ENCODE measurements at places on chromosomes 11 and 22.

- DNase-seq = peak; percentile 48
These were observed 21.1 kb downstream of the SERPINH1 start for GRCh38 chr11:75582895-75583717.

DNA sequence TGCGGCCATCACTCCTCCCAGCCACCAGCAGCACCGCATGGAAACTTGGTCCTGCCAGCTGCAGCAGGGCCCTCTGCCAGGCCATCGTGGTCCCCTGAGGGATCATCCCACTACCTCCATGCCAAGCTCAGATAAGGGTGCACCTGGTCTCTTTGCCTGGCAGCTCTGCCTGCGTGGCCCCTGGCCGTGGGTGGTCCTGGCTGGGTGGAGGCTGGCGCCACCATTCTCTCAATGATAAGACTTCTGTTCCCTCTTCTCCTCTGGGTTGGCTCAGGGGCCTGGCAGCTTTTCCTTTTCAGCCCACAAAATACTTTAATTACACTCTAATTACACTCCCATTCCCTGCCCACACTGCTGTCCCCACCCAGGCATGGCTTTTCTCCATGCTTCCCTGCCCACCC lies 26.8 kb upstream of the TSKU start:
- DNase-seq = no peak

DNA sequence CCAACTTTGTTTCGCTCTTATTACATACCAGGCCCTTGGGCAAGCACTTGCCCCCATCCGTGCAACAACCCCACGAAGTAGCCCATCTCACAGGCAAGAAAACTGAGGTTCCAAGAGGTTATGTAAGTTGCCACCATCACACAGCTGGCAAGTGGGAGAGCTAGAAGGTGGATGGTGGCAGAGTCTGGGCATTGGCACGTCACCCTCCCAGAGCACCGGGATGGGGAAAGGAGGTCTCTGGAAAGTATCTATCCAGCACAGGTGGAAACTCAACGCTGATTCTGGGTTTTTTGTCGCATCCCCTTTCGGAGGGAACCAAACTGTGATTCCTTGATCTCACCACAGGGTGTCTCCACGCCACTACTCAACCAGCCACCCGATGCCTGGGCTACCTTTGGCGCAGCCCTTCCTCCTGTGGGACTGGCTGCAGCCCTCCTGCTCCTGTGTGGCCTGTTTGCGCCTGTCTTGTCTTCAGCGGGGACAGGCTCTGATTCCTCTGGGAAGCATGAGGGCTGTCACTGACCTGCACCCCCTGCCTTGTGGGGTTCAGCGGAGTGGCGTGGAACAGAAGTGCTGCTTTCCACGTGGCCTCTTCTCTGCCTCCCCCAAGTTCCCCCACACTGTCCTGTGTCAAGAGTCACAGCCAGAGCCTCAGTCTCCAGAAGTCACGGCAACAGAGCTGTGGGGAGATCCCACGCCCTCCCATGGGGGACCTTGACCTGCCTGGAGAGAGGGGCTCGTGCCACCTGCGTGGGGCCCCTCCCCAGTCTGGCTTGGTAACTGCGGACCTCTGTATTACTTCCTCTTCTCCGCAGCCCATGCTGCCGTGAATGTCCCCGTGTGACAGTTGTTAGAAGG lies 34.4 kb upstream of the TRIM29 start:
- DNase-seq = peak; percentile 68

- no peak for DNase-seq
These were observed 14.7 kb upstream of the ZNF280A start for GRCh38 chr22:22534604-22535415.

- no peak for DNase-seq
These were observed 4.2 kb downstream of the ABCC8 start for GRCh38 chr11:17472467-17472866.

DNA sequence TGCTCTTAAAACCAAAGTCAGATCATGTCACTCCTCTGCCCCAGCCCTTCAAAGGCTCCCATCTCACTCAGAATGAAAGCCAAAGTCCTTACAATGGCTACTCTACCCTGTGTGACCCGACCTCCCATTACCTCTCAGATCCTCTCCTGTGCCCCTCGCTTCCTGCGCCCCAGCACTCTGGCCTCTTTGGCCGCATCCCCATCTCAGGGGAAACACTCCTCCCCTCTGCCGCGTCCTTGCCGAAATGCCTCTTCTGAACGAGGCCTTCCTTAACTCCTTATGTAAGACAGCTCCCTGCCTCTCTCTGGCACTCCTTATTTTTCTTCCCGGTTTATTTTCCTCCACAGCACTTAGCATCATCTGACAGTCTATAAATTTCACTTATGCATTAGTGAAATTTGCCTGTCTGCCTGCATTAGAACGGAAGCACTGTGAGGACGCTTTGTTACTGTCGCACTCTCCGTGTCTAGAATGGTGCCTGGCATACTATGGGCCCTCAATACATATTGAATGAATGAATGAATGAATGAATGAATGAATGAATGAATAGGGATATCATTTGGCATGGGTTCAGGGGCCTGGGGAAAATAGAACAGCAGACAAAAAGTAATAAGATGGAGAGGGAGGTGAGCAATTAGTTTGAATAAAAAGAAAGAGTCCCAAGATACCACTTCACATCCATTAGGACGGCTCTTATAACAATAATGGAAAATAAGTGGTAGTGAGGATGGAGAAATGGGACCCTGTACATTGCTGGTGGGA lies 137.8 kb downstream of the CEP164 start:
- no peak for DNase-seq

DNA sequence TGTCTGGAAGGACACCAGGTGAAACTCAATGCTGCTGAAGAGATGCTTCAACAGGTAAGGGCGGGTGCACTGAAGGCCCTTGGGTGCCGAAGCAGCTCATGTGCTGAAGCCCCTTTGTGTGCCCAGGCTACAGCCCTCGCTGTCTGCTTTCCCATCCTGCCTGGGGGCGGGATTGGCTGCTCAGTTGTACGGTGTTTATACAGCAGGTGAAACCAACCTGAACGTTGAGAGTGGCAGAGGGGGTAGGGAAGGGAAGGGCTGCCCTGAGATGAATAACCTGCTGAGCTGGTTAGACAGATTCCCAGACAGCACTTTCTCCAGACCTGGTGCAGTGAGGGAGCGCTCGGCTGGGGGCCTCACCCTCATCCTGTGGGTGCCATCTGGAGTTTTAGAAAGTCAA lies 75.7 kb downstream of the CYB5R2 start:
- DNase-seq = no peak

DNA sequence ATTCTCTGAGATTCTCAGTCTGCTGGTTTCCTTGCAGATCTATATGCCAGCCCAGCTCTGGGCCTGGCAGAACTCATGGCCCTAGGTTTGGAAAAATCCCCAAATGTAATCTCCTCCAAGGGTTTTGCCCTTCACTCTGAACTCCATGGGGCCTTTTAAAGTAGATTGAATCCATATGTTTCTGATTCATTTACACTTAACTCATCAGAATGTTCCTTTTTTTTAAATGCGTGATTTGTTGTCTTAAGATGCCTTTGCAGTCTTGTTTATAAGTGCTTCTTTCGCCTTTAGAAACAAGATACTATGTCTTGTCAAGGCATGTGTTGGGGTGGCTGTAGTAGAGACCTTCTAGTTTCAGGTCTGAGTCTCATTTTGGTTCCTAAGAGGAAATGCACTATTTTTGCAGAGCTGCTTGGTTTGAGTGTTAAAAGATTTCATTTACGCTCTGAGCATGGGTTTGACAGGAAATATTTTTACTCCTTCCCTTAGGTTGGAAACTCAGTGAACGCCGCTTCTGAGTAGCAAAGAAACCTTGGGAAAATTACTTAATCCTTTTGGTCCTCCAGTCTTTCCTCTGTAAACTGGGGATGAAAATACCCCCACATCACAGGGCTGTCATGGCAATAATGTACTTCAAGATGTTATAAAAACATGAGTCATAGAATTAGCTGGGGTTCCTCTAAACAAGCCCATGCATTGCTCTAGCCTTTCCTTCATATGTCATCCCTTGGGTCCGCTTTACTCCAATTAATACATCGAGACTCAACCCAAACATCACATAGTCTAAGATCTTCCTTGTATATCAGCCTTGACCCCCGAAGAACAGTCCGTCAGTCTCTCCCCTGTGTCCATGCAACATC lies 83.5 kb downstream of the SNX19 start:
- no peak for DNase-seq

- DNase-seq = no peak
These were observed 118.4 kb upstream of the CTSC start for GRCh38 chr11:88455974-88456373.

GRCh38 chr11:45272701-45273100 lies 13.4 kb downstream of the SYT13 start:
- no peak for DNase-seq

GRCh38 chr11:16402654-16403447 lies 46.5 kb upstream of the SOX6 start:
- DNase-seq = no peak

DNA sequence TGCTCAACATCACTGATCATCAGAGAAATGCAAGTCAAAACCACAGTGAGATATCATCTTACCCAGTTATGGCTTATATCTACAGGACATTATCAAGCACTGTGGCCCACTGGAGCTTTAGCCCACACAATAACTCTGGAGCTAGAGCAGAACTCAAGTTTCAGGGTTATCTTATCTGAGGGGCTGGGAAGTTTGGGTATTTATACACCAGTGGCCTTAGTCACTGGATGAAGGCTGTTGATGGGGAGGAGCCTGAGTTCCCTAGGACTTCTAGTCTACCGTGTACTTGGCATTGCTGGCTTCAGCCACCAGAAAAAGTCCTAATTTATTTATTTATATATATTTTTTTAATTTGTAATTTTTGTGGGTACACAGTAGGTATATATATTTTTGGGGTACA lies 19.3 kb downstream of the HSD17B12 start:
- no peak for DNase-seq

DNA sequence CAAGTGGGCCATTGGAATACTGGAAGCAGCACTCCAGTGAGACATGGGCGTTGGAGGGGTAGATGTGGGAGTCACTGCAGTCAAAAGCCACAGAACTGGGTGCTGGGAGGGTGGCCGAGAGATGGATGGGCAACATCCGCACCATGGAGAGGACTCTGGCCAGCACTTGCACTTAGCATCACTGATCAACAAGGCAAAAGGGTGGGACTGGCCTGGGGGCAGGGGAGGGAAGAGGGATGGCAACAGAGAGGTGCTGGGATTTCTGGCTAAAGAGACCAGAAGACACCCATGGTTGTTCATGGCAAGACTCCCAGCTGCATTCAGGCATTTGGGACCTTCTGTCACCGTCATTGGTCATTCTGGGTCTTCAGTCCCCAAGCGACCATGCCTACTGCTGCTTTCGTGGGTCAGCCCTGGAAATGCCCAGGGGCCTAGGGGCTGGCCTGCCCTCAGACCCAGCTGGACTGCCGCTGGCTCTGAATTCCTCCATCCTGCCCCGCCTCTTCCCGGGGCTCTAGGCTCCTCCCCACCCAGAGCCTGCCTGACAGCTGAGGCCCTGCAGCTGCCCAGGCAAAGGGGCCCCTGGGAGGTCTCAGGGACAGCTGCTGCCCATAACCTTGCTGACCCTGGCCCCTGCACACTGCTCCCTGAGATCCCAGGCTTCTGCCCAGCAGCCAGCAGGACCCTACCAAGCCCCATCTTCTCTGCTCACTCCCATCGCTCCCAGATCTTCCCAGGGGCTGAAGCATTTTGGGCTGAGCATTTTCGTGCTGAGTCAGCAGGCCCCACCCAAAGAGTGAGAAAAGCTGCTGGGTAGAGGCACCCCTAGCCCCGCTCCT lies 13.0 kb upstream of the CDC42EP2 start:
- no peak for DNase-seq

GRCh38 chr11:64600281-64600992 lies 9.4 kb downstream of the SLC22A12 start:
- no peak for DNase-seq

- DNase-seq = peak; percentile 16
These were observed 47.9 kb downstream of the CHRDL2 start for GRCh38 chr11:74683279-74683871.

- DNase-seq = no peak
These were observed 20.9 kb downstream of the TCP11L1 start for GRCh38 chr11:33060271-33060670.

DNA sequence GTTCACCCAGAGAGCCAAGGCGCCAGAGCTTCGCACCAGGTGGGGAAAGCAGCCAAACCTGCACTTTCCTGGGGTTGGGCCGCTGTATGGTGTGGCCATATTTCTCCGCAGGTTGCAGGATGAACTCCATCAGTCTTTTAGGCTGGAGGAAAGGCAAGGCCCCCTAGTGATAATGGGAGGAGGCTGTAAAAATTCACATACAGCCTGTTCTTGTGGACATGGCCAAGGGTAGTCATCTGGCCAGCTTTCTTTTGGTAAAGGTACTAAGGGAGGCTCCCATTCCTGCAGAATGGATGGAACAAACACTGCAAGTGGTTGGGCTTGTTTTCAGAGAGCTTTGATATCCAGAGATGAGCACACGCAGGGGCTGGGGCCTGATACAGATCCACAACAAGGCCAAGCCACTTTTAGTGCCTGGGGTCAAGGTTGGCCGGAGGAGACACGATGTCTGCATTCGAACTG lies 29.6 kb downstream of the C22orf31 start:
- DNase-seq = no peak

DNA sequence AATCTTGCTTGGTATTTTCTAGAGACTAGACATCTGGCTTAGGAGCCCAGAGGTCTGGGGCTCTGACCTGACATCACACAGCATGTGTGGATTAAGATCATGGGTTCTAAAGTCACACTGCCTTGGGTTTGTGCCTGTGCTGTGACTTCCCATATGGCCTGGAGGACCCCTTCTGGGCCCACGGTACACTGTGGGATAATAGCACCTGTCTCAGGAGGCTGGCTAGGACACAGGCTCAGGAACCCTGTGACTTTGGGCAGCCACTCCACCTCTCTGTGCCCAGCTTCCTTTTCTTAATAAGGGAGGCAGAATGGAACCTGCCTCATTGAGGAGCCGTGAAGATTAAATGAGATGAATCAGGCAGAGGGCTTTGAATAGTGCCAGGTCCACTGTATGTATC lies 99.2 kb upstream of the B3GAT1 start:
- DNase-seq = no peak

- no peak for DNase-seq
These were observed 4.8 kb upstream of the SLC3A2 start for GRCh38 chr11:62875698-62876478.

DNA sequence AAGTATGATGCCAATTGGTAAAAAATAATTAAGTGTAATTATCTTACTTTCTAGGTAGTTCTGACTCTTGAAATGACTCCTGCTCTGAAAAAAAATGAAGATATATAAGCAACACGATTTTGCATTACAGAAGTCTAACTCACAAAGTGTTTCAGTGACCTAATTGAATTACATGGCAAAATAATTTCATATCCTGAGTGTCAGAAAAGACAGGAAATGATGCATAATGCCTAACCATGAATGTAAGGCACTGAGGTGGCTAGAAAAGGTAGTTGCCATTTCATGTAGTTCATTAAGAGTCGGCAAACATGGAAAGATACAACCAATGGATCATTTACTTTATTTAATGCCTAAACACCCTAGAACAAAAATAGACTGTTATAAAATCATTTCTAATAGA lies 113.5 kb downstream of the GUCY1A2 start:
- no peak for DNase-seq
